ENCODE measurements at places on chromosomes 1 and 21.

- peak; percentile 73 for DNase-seq
These were observed 6.2 kb upstream of the ZNF281 start for GRCh38 chr1:200415789-200416593.

- no peak for DNase-seq
These were observed 16.1 kb upstream of the DPYD start for GRCh38 chr1:97936976-97937375.

DNA sequence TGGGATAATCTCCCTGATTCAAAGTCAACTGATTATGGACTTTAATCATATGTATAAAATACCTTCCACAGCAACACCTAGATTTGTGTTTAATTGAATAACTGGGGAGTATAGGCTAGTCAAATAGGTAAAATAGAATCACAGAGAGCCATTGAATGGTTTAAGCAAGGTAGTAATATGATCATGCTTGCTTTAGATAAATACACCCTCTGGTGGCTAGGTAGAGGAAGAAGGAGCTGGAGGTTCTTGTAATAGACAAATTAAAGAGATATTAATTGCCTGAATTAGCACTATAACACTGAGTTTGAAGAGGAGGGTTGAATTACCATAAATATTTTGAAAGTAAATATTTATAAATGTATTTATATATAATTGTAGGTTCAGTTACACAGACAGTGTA, 40.3 kb downstream of the DIRAS3 start:
- DNase-seq, result peak; percentile 10

DNA sequence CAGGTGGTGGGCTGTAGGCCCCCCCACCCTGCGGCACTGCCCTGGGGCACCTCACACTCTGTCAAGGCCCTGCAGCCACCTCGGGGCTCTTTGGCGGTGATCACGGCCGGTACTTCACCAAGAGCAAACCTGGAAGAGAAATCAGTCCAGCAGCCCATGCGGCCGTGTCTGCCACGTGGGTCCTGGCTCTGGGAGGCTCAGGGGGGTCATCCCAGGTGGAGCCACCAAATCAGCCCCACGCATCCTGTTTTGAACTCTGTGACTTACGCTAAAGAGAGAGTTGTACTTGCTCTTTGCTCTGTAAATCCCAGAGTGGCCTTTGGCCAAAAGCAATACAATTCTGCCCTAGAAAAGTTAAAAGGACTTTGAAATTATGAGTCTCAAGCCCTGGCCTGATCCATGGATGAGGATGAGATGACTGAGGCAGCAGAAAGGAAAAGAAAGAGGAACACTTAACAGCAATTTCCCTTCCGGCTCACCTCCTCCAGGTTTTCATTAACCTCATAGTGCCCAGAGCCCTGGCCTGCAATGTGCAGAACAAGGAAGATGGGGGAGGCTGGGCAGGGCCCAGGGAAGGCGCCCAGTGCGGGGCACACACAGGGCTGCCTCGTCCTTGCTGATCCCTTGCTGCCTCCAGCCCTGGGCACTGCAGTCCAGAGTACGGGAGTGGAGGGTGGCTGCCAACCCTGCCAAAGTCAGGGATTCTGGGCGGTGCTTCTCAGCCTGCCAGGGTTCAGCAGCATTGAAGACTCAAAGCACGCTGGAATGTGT, 337.0 kb downstream of the MATN1 start:
- no peak for DNase-seq

DNA sequence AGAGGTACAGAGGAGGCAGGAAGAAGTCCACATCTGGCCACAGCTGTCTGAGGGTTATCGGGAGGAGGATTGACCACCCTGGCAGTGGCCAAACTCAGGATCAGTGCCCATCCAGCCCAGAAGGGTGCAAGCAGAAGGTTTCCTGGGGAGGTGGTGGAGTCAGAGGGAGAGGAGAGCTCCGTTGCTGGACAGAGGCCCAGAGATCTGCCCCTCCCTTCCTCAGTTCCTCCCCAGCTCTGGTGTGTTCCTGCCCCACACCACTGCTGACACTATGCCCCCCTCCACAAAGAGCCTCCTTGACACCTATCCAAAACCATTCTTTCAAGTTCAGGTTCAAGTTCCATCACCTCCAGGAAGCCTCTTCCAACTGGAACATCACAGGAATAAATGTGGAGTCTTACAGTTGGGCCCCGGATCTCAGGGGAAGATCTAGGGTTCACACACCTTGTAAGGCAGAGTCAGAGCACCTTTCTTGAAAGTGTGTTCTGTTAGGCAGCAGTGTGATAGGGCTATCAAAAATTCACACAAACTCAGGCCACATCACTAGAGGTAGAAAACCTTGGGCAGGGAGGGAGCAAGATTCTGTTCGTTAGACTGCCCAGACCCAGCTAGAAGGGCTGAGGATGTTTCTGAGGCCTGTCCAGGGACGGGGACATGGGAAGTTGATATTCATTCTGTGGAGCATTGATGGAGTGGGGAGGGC, 7.4 kb downstream of the LDLRAD1 start:
- no peak for DNase-seq

DNA sequence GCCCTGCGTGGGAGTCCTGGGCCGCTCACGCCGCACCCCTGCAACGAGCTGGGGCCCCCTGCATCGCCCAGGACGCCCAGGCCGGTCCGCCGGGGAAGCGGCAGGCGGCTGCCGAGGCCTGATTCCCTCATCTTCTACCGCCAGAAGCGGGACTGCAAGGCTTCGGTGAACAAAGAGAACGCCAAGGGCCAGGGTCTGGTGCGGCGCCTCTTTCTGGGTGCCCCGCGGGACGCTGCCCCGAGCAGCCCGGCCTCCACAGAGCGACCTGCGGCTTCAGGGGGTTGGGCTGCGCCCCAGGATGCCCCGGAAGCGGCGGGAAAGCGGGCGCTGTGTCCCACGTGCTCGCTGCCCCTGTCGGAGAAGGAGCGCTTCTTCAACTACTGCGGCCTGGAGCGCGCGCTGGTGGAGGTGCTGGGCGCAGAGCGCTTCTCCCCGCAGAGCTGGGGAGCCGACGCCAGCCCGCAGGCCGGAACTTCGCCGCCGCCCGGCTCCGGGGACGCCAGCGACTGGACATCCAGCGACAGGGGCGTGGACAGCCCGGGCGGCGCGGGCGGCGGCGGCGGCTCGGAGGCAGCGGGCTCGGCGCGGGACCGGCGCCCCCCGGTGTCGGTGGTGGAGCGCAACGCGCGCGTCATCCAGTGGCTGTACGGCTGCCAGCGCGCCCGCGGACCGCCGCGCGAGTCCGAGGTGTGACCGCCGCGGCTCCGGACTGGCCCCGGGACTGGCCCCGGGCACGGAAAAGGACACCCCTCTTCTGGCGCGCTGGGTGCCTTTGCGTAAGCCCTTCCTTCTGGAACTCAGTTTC, 2.7 kb downstream of the FAM110D start:
- DNase-seq, result no peak

DNA sequence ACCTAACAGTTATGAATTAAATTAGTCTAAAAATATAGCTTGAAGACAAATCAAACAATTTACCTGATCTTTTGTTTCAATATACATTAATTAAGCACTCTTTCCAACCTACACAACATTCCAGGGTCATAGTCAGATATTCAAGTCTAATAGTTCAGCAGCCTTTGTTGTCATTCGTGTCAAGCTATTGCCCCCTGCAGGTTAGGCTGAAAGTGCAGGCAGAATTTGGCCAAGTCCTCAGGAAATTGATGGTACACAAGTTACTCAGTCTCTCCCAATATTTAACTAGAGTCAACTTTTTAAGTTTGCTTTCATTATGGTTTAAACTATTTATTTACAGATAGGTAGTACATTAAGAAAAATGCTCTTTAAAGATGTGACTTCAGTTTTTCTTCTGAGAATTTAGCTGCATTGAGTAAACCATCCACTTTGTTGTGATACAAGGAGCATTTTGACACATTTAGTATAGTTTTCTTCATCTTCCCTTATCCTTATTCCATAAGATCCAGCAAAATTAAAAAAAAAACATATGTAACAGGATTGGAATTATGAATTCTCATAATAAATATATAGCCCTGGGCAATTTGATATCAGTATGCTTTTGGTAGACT, 130.3 kb upstream of the DPYD start:
- no peak for DNase-seq

DNA sequence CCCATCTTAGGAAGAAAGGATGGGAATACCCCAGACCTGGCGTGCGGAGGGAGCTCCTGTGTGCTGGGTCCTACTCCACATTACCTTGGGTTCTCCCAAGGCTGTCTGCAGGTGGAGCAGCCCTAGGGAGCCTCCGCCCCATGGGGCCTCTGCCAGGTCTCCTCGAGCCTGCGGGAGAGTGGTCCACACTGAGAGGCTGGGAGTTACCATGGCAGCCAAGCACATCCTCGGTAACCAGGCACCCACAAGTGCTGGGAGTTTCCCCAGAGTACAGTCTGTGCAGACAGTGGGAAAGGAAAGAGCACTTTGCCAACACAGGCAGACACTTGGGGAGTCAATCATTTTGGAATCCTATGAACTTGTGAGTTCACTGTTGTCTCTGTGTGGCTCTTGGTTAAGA, 249.4 kb downstream of the DYRK1A start:
- no peak for DNase-seq

GRCh38 chr1:58899587-58900271, 115.9 kb upstream of the JUN start:
- DNase-seq, result no peak

GRCh38 chr1:156291226-156292061, 4.0 kb downstream of the GLMP start:
- DNase-seq, result no peak

- DNase-seq, result no peak
These were observed 15.4 kb upstream of the TENT5C start for GRCh38 chr1:117590273-117590925.

- DNase-seq, result no peak
These were observed 12.4 kb downstream of the TFF3 start for GRCh38 chr21:42302794-42303193.

- DNase-seq, result no peak
These were observed 18.1 kb downstream of the ITSN1 start for GRCh38 chr21:33660406-33660805.

DNA sequence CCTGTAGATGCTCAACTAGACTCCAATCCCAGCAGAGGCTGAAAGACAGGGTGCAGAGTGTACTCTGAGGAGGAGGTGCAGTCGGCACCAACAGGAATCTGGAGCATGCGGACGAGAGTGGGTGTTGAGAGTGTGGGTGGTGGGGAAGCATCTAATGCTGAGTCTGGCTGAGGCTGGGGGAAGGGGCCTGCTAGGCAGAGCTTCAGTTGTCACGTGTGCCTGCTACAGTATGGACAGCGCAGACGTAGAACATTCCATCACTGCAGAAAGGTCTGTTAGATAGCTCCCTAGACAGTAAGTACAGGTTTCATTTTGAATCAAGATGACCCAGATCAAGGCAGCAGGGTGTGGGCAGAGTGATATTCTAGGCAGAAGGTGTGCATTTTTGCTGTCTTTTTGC, 23.1 kb downstream of the SNAP47 start:
- no peak for DNase-seq

GRCh38 chr1:116501125-116501869, 69.5 kb downstream of the CD58 start:
- no peak for DNase-seq

- no peak for DNase-seq
These were observed 25.1 kb upstream of the ASPM start for GRCh38 chr1:197171531-197171930.
